Activated T-cell treated with anti-CD3 and anti-CD28 coated beads for 1 hour (primary cell): ENCODE measurements at places on chromosomes 13 and 19.

GRCh38 chr13:32427852-32428580 is at the start of gene N4BP2L1:
Gene N4BP2L1 (minus strand): TSS chr13:32428130. CDS start chr13:32428082, 48 bp downstream.
- DNase-seq, result peak; percentile 63

- DNase-seq, result no peak
Measured at GRCh38 chr19:4618019-4618418, 21.3 kb upstream of the TNFAIP8L1 start.

GRCh38 chr19:16449330-16449961 is 22.3 kb downstream of the EPS15L1 start:
- no peak for DNase-seq

- no peak for DNase-seq
Measured at GRCh38 chr19:50300814-50301606, 28.2 kb downstream of the KCNC3 start.

DNA sequence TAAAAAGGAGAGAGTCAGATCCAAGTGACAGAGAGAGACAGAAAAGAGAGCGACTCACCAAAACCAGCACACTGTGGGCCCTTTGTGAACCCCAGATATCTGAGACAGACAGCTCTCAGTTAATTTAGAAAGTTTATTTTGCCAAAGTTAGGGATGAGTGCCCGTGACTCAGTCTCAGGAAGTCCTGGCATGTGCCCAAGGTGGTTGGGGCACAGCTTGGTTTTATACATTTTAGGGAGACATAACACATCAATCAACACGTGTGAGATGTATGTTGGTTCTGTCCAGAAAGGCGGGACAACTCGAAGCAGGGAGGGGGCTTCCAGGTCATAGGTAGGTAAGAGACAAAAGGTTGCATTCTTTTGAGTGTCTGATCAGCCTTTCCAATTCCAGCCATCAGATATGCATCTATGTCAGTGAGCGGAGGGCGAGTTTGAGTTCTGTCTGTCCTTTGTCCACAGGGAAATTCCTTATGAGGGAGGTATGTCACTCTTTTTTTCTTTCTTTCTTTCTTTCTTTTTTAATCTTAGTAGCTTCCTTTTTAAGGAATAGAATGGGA is 37.2 kb upstream of the ATP11A start:
- no peak for DNase-seq

GRCh38 chr13:82791035-82791434 is 1091.2 kb downstream of the SLITRK1 start:
- no peak for DNase-seq

DNA sequence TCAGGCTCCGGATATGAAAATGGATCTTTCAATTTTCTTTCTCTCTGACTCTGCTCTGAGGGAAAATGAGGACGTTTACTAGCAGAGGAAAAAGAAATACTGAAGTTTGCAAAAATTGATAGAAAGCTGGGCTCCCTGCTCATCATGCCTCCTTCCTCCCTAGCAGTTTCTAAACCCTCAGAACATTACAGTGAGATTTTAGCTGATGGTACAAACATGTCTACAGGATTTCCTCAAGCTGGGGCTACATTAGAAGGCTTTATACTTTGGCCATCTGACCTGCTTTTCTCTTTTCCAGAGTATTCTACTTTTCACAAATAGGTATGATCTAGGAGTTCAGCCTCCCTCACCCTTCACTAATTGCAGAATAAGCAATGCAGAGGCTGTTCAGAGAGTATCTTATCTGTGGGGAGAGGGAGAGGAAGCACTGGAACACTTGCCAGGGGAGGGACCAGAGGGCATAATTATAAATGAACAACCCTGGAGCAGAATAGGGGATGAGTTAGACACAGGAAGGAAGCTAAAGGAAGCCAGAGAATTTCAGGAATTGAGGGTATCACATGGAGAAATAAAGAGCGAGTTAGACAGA is 30.0 kb downstream of the CEACAM1 start:
- DNase-seq, result no peak

DNA sequence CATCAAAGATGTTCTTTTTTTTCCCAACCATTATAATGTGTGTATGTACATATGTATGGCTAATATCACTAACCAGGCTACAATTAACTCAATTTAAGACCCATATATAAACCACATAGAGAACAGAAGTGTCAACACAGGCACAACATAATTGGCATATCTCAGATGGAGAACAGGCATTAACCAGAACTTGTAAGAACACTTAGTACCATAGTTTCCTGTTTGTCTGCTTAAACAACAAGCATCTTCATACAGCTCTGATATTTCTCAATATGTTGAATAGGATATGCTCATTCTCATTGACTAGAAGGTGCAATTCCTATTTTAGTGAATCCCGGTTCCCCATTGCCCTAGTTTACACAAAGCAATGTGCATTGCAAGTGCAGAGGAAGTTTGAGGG is 116.9 kb upstream of the EDNRB start:
- no peak for DNase-seq

- DNase-seq, result no peak
Measured at GRCh38 chr13:99916366-99917103, 55.0 kb downstream of the ZIC5 start.

DNA sequence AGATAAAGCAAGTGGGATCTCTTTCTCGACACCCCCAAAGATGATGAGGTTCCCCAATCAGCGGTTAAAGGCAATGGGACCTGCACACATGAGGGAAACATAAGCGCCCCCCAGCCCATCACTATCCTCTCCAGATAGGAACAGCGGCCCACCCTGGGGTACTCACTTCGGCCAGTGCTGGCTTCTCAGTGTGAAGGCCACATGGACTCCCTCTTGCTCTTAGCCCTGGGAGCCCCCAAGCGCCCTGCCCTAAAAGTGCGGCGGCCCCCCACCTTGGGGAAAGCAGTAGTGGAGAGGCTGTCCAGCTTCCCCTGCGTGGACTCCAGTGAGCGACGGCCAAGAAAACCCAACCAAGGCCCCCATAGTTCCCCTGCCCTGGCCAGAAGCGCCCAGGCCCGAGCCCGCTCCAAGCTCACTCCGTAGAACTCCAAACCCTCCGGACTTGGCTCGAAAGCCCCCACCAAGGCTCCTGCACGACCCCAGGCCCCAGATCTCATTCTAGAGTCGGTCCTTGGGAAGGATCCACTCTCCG is 1.0 kb downstream of the CACNA1A start:
- DNase-seq, result no peak

DNA sequence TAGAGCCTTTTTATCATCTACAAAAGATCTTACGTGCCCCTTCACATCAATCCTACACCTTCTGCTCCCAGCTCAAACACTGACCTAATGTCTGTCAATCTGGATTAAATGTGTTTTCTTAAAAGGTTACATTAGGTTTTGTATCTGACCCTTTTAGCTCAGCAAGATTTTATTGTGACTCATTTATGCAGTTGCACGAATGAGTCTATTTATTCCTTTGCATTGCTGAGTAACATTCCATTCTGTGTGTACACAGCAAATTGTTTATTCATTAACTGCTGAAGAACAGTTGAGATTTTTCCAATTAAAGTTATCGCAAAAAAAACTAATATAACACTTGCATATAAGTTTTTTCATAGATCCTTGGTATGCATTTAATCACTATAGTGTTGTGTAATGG is 253.9 kb upstream of the GPC6 start:
- no peak for DNase-seq

- DNase-seq, result no peak
Measured at GRCh38 chr19:50877338-50877737, 4.1 kb downstream of the KLK2 start.

DNA sequence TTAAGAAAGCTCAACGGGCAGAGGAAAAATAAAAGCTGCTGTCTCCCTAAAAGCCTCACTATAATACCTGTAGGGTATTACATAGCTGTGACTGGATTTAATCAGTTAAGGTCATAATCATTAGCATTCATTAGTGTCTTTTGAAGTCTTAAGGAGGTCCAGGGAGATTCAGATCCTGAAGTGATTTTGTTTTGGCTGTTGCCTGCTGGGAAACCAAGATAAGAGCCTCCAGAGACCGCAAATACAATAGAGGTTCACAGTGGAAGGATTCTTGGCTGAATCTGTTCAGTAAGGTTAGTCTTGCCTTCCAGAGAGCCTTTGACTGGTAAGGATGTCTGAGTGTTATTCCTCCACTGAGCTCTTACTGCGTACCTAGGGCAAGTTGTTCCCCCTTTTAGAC is 54.0 kb upstream of the TNFRSF19 start:
- DNase-seq, result no peak
